ENCODE measurements at places on chromosomes 7 and 10.

- no peak for DNase-seq
Measured at GRCh38 chr7:86980223-86980622, 79.2 kb downstream of the ELAPOR2 start.

DNA sequence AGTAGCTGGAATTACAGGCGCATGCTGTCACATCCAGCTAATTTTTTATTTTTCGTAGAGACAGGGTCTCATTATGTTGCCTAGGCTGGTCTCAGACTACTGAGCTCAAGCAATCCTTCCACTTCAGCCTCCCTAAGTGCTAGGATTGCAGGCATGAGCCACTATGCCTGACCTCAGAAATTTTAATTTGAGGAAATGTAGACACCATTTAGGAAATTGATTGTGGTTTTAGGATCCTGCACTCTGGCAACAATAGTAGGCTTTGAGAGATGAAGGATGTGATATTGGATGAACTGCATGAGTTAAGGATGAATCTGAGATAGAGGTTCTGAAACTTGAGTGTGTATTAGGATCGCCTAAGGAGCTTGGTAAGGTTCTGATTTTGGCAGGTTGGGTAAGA lies 66.5 kb downstream of the PPP1R9A start:
- no peak for DNase-seq

GRCh38 chr10:70060389-70060788 lies 7.7 kb downstream of the MACROH2A2 start:
- DNase-seq: peak; percentile 12

DNA sequence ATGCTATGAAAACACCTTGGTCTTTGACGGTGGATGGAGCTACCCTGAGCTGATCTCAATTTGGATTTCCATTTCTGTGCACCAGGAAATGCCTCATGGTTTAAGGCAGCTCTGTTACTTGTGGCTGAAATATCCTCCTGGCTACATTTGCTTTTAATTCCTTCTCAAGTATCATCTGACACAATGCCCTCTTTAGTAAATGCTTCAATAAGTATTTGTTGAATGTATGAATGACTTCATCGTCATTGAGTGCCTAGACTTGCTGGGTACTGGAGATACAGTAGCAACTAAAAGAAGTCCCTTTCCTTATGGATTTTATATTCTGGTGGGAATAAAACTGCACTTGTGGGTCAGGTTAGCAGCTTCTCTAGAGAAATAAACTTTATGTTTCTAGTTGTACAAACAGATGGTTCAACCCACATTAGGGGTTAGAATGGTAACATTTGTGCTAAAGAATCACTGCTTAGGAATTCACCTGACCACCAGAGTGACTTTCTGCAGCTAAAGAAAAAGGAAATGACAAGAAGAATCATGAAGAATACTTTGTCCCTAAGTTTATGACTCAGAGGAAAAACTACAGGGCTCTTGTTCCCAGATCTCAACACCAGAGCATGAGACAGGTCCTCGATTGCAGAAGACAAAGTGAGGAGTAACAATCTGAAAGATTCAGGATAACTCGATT lies 21.8 kb upstream of the SMNDC1 start:
- DNase-seq: no peak

DNA sequence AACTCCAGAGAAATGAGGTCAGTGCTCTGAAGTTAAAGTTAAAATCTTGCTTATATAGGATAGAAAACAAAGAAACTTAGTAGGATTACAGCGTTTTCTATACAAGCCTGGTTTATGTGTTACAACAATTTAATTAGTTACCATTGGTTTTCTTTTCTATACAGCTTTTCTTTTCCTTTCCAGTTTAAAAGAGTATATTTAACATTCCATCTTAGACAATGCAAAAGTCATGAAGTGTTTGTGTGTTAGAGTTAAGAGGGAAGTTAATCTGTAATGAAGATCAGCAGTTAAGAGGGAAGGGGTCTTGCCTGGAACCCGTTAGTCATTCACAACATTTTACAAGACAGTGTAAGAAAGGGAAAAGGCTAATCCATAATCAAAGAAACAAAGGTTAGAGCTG lies 338.3 kb downstream of the OTUD1 start:
- DNase-seq: no peak

DNA sequence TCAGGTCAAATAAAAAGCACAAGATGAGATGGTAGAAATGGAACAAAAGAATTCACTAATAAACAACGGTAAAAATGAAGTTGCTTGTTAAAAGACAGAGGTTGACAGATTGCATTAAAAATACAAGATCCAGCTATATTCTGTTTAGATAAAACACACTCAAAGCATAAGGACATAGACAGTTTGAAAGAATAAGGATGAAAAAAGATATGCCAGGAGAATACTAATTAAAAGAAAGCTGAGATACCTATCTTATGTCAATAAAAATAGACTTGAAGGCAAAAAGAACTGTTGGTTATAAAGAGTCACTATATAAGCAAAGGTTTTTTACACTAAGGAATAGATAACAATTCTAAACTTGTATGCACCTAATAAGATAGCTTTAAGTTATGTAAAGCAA lies 105.3 kb downstream of the GPR158 start:
- DNase-seq: no peak

GRCh38 chr10:133157662-133158436 lies 2.2 kb upstream of the KNDC1 start:
- DNase-seq: no peak

- DNase-seq: no peak
Measured at GRCh38 chr7:111256391-111256790, 165.5 kb downstream of the LRRN3 start.
